ENCODE measurements at places on chromosomes 1 and 21.

DNA sequence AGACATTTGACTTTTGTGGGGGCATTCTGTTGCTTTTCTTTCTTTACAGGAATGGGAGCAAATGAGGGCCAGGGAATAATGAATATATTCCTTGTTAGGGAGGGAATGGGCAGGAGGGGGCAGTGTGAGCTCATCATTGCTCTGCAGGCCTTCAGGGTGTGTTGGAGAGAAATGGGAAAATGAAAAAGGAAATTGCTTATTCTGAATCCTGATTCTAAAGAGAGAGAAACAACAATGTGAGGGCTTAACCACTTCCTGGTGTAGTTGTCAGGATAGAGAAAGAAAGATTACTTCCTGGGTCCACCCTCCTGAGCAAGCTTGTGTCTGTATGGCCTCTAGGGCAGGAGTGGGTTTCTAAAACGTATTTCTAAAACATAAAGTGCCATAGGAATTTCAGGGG, 28.3 kb downstream of the VANGL2 start:
- DNase-seq: no peak

DNA sequence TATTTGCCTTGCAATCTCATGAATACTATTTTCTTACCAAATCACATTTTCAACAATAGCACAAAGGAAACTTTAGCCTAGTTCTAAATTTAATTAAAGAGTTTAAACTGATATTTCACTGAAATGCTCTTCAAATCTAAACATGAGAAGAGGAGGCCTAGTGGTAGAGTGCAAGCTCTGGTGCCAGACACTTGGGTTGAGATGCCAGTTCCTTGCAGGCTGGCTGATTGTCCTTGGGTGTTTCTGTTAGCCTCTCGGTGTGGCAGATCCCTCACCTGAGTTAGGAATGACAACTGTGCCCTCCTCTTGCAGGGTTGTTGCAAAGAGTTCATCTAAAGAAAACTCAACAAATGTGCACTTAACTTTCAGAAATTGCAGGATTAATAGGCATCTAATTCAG, 12.5 kb downstream of the ZBTB21 start:
- DNase-seq: no peak

DNA sequence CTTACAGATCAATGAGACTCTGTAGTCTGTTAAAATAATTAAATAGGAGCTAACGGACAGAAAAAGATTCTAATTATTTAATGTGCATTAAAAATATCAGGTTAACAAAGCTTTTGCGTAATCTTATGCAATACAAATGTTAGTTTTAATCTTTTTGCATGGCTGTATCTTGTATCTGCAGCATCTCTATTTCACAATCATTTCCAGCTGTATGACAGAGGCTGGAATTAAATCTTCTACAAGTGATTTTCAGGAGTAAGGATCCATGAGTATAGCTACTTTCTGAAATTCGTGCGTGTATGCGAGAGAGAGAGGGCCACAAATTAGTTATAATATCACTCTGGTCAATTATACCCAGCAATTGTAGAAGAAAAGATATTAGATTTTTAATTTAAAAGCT, 1446.8 kb downstream of the NCAM2 start:
- no peak for DNase-seq

- no peak for DNase-seq
Measured at GRCh38 chr1:184604152-184604900, 150.3 kb downstream of the EDEM3 start.

- no peak for DNase-seq
Measured at GRCh38 chr21:45855248-45855811, 126.2 kb upstream of the COL6A1 start.

DNA sequence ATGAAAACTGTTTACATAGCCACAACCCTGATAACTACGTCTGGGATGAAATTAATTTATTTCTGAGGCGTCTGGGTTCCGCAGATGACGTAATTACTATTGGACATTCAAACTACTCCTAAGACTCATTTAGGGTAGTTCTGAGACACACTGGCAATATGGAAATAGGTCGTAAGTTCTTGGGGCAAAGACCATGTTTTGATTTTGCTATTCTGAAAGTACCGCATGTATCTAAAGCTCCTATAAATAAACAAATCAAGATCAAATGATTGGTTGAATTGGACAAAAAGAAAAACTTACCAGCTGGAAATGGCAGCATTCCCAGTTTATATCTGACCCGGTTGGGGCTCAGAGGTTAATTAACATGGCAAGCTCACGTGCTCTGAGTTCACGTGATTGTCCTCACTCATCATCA, 74.3 kb downstream of the DHRS3 start:
- DNase-seq: no peak

DNA sequence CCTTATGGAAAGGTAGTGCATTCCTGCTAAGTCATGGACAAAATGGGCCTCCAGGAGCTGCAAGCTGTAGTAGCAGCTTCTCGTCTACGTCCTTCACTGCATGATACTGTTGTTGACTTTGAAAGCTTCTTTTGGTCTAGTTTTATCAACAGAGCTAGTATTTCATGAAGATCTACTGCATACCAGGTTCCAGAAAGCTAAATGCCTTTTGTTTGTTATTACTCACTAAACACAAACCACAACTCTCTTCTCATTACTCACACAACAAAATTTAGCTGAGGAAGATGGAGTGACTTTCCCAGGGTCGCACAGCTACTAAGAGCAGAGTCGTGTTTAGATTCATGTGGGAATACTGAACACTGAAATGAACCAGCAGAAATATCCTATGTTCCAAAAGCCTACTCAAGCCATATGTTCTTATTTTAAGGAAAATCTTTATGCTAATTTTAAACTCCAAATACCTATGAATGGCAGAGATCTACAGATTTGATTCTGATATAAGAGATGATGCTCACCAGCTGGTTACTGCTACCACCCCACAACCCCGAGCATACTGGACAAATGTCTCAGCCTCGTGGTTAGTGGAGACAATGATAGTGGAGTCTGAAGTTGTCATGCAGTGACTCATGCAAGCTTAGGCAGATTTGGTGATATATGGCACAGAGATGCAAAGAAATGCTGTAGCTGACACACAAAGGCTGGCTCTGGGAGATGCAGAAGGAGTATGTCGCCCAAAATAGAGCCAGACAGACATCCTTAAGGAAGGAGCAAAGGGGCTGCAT, 20.6 kb downstream of the PGBD2 start:
- no peak for DNase-seq

DNA sequence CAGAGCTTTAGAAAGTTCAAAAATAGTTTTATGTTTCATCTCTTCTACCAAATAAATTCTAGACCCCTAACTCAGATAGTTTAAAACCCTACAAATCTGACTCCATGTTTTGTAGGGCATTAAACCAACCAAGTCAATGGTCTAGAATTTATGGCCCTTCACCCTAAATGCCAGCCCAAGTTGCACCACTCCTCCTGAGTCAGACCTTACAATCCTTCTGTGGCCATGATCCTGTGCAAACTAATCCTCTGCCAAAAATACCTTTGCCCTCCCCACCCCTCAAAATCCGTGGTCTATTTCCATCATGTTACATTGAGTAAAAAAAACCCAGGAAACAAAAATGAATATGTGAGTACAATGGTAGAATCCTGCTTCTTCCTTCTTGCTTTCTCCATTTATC, 179.3 kb downstream of the NR5A2 start:
- DNase-seq: no peak

DNA sequence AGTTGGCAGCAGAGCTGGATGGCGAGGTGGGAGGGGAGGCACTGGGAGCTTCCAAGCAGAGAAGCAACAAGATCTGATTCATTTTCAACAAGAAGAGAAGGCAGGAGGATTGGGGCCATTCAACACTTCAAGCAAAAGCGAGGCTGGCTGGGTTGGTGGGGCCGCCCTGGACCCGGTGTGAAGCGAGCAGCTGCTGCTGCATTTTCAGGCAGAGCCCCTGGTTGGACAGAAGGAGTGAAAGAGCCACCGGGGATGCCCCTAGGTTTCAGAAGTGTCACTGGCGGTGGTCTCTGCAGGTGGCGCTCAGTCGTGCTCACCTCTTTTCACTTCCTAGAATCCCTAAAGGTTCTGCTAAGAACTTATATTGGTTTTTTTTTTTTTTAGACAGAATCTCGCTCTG, 18.0 kb downstream of the SLC2A7 start:
- no peak for DNase-seq

- no peak for DNase-seq
Measured at GRCh38 chr1:67632356-67632755, 52.6 kb upstream of the GADD45A start.

DNA sequence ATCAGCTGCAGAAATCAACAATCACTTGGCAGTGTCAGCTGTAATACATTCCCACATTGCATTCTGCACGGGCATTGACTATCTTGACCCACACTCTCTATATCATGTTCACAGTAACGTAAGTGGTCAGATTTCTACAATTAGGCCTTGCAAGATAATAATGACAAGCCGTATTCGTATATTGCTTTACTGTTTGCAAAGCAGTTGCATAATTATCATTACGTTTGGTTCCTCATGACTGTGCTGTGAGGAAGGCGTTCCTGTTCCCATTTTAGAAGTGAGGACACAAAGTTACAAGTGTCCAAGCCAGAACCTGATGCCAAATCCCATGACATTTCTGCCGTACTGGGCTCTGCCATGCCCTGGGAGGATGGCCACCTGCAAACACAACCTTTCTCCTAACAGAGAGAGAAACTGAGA, 53.5 kb upstream of the TARBP1 start:
- DNase-seq: no peak

- DNase-seq: no peak
Measured at GRCh38 chr1:165650981-165651625, 20.1 kb downstream of the MGST3 start.

DNA sequence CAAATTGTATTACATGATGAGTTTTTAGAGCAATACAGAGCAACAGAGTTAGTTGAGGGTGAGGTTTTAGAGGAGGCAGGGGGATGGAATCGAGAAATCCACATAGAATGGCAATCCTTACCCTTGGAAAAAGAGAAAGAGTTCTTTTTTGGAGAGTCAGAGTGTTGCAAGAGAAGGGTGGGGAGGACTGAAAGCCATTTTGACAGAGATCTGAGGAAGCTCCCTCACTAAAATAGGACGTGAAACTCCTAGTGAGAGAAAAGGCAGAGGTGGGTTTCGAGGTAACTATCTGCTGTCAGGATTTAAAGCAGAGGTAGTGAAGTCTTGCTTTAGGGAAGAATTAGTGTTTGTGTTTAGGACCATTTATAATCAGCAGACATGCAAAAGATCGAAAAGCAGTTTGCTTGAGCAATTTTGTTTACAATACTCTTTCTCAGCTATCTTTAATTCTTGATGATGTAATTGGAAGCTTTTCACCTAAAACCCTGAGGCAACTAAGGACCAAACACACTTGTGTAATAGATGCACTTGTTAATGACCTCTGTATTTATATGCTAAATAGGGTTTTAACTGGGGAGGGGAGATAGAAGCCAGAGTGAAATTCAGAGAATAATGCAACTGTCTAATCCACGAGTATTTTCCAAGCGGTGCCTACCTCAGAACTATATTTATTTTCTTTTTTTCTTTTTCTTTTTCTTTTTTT, 20.0 kb downstream of the ADAMTS5 start:
- DNase-seq: no peak

GRCh38 chr1:1858382-1859086, 32.4 kb downstream of the GNB1 start:
- DNase-seq: no peak

- DNase-seq: no peak
Measured at GRCh38 chr21:46203203-46203600, 18.9 kb upstream of the SPATC1L start.

DNA sequence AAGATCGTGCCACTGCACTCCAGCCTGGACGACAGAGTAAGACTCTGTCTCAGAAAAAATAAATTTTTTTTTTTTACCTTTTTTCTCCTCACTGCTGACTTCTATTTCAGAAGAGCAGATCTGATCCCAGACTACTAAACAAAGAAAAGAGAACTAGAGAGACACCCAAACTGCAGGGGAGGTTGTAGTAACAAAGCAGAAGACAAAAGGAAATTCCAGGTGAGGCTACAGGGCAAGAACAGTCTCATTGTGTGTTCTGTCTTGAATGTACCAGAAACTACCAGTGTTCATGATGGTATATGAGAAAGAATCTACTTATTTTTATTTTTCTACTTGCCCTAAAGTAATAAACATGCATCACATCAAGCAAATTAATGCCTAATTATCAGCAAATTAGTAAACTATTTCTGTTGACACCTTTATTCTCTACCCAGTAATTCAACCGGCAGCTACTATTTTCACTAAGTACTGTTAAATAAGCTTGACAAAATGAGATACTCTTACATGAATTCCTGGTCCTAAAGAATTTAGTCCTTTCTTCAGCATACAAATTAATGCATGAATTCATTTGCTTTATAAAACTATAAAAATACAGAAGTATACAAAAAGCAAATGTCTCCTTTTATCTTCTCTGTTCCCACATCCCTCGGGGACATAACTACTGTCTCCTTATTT, 40.6 kb downstream of the ARID4B start:
- no peak for DNase-seq

GRCh38 chr1:182629499-182630096, 25.4 kb upstream of the RGS16 start:
- no peak for DNase-seq

GRCh38 chr1:32266921-32267591, 16.0 kb downstream of the LCK start:
- DNase-seq: no peak
